ENCODE measurements at places on chromosomes 7 and 10.

DNA sequence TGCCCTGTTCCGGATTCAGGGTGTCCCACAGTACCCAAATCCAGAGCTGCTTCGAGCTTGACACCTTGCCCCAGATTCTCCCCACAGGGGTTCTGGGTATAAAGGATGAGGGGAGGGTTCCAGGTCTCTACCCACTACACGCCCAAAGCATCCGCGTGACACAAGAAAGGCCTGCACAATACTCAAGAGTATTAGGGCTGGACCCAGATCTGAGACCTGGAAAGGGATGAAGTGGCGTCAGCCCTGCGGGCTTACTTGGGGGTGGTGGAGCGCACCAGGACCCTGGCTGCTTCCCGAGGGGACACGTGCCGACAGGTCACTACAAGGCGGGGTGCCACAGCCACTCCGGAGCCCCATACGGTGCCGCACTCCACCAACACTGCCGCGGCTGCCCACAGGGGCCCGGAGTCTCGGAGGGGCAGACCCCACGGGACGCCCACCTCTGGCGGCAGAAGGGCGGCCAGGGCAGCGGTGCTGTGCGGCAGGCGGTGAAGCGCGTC, 1.3 kb downstream of the TYSND1 start:
- peak; percentile 56 for DNase-seq

DNA sequence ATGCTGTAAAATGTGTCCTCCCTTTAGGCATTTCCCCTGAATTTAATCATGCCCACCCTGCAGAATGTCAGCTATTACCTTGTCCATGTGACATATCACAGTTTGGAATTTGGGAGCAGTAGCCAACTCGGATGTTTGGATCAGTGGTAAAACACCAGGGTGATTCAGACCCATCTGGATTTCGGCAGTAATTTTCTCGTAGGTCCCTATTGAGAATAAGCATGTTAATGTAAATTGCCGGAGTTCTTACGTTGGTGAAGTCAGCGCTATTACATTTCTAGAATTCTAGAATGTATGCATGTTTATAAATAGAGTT, 44.1 kb downstream of the HGF start:
- peak; percentile 87 for DNase-seq

- DNase-seq = no peak
Measured at GRCh38 chr10:78787125-78787524, 281.6 kb upstream of the ZMIZ1 start.

- DNase-seq = no peak
Measured at GRCh38 chr7:114153700-114154099, 234.9 kb upstream of the PPP1R3A start.

DNA sequence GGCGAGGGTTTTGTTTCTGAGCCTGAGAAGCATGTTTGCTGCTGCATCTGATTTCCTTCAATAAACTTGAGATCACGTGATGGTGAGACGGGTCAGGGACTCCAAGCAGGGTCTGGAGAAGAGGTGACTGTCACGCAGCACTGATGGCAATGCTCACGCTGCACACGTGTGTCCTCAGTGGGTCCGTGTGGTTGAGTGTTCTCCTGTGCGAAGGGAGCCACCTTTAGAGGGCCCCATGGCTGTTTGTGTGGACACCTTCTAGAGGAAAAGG, 100.4 kb downstream of the WDR37 start:
- no peak for DNase-seq

DNA sequence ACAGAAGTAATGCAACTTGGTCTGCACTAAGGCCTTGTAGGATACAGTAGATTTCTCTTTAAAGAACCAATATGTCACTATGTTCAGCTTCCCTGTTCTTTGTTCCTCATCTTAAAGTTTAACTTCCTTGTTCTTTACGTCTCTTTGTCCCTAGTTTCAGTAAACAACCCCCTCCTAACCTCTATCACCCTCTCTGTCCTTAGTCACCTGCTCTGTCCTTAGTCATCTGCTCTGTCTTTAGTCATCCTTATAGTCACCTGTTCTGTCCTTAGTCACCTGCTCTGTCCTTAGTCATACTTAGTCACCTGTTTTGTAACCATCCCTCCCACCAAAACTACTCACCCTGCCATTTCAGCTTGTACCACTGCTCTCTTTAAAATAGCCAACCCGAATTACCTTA, 144.6 kb upstream of the TMEM106B start:
- DNase-seq = peak; percentile 6

DNA sequence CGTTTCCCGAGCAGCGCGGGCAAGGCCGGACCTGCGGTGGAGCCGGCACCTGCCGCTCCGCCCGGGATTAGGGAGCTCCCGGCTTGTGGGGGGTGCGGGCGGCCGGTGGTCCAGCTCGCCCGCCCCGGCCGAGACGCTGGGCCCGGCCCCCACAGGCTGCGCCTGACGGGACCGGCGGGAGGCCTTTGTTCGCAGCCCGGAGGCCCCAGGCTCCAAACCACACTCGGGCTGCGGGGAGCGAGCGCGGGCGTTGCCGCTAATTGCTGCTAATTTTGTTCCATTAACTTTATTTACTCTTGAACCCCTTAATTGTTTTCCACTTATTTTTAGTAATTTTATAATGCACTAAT, 9.6 kb downstream of the UNCX start:
- no peak for DNase-seq

DNA sequence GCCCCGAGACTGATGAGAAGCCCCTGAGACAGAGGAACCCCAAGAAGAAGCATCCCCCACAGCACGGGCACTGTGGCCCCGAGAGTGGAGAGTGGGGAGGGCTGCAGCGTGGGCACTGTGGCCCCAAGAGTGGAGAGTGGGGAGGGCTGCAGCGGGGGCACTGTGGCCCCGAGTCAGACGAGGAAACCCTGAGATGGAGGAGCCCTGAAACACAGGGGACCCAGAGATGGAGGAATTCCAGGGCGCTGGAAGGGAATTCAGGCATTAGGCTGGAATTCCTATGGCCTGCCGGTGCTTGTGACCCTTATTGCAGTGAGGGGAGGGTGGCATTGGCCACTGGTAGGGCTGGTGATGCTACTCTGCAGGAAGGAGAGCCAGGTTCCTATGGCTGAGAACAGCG, 168.6 kb upstream of the SHH start:
- DNase-seq = no peak

Data from GM23248 (cell line).